Cerebellum (tissue), 4 donors: ENCODE measurements at places on chromosomes 5 and 9.

- peak; percentile 30 for DNase-seq
Measured at GRCh38 chr9:117407436-117408022, 7.3 kb downstream of the ASTN2 start.

DNA sequence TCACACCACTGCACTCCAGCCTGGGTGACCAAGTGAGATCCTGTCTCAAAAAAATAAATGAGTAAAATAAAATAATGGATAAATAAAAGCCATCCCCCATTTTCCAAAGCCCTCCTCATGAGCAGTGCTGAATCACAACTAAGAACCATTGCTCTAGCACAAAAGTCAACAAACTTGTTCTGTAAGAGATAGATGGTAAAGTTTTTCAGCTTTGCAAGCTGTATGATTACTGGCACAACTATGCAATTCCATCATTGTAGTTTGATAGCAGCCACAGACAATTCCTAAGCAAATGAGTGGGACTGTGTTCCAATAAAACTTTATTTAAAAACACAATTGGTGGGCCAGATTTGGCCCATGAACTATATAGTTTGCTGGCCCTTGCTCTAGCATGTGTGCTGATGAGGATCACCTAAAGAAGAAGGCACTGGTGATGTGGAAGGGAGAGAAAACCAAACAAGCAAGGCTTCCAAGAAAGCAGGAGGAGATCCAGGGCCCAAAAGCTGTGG lies 64.6 kb downstream of the NEURL1B start:
- no peak for DNase-seq

- peak; percentile 44 for DNase-seq
Measured at GRCh38 chr9:93058355-93059010, at the start of gene SUSD3. Gene SUSD3 (plus strand): TSS chr9:93058701. CDS start chr9:93058743, 42 bp downstream.

DNA sequence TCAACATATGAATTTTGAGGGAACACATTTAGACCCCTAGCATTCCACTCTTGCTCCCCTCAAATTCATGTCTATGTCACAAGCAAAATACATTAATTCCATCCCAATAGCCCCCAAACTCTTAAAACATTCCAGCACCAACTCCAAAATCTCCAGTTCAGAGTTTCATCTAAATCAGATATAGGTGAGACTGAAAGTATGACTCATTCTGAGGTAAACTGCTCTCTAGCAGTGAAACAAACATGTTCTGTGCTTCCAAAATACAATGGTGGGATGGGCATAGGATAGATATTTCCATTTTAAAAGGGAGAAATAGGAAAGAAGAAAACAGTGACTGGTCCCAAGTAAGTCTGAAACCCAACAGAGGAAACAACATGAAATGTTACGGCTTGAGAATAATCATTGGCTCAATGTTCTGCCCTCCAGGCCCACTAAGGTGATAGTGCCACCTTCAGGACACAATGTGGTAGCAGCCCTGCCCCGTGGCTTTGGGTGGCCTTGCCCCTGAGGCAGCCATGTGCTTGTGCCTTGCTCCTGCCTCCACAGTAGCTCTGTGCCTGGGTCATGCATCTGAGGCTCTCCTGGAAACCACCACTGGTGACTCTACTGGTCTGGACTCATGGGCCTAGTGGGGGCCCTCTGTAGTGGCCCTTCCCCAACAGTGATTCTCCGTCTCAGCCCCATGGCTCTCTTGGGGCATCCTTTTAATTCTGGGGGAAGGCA lies 36.4 kb upstream of the IPPK start:
- no peak for DNase-seq

- no peak for DNase-seq
Measured at GRCh38 chr9:138024831-138025291, 147.3 kb downstream of the CACNA1B start.

DNA sequence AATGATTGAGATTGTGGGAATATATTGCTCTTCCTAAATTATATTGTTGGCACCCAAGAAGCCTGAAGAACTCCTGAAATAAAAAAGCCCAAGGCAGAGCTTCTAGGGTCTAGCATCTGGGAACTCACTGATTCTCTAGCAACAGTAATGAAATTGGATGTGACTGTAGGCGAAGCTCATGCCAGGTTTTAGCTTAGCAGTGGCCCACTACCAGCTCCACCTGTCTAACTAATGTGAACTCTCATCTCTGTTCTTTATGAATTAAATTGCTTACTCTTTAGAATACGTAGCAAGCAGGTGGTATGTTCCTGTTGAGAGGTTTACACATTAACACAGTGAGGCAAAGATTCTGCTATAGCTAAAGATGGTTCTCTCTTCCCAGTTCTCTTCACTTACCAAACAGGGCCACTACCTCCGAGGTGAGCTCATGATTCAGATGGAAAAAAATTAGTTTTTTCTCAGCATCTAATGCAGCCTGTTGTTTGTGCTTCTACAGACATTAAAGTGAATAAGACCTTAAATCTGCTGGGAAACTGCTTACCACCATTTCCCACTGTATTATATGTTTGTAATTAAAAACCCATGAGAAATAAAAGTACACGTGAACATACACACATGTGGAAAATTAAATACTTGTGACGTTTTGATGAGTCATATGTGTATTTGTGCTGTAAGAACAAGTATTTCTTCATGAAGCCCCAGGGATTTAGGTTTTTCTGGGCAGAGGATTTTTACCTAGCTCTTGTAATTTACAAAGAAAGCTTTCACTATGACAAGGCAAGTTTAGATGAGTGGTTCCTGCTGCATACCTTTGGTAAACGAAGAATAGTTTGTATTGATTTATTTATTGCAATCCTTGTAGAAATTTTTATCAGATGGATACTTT lies 360.1 kb downstream of the KDM4C start:
- peak; percentile 39 for DNase-seq

DNA sequence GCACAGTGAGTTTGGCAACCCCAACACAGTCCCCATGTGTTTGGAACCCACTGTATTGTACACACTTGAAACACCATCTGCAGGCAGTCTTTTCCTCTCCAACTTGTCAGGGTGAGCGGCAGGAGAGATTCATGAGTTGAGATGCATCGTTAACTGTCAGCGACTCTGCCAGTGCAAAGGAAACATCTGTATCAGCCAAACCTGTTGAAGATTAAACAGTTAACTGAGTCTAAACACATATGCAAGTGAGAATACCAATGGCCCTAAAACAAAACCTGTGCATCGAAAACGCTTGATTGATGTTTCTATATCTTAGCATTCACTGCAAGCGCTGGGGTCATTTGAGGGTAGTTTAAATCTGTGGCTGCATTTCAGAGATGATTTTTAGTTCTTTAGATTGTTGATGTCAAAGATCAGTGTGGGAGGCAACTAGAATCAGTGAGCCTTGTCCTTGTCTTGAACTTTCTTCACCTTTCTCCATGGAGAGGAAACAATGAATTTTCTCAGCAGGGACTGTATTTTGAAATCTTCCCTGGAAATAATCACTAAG lies 41.3 kb upstream of the PAM start:
- DNase-seq: no peak

DNA sequence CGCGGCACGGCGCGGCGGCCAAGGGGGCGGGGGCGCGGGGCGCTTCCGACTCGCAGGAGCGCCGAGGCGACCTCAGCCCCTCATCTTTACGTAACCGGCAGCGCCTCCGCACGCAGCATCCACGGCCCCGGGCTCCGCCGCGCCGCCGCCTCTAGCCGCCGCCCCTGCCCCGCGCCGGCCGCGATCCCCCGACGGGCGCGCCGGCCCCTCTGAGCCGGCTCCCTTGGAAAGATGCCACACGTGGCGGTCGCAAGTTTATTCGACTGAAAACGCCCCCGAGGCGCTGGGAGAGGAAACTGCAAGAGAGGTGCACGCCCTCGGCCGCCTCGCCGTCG lies 1.0 kb downstream of the KLF9 start:
- peak; percentile 43 for DNase-seq

- DNase-seq: peak; percentile 61
Measured at GRCh38 chr9:137030538-137031527, 1.1 kb downstream of the FUT7 start.

DNA sequence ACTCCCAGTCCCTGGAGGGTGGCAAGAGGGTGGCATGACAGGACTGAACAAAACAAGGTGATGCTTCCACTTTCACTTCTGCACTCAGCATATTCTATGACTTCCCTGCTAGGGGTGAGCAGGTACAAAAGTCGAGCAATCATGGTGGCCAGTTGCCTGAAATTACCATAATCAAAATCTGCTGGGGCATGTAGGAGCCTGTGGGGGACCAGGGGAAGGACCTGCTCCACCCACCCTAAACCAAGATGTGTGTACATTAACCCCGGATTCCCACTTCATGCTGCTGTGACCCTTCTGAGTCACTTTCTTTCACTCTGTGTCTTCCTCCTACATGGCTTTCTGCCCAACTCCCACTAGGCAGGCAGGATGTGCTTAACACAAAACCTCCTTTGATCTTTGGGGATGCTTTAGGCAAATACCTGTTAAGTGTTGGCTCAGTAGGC lies 73.3 kb upstream of the PHF24 start:
- DNase-seq: no peak

- no peak for DNase-seq
Measured at GRCh38 chr5:78662323-78662722, 13.8 kb upstream of the LHFPL2 start.

DNA sequence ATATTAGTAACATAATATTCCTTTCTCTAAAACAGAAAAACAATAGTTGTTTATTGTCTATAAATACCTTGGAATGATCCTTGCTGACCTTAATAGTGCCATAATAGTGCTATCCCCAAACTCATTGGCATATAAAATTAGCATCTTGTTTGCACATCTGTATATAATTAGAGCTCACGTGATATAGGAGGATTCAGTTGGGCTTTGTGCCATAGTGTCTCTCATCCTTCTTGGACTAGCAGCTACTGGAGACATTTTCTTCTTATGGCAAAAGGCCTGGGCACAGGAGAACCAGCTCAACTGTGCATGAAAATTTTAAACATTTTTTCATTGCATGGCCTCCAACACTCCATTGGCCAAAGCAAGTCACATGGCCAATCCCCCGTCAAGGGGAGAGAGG lies 342.5 kb downstream of the SPATA31D1 start:
- DNase-seq: no peak

GRCh38 chr9:107368696-107369095 lies 85.6 kb downstream of the RAD23B start:
- DNase-seq: no peak

DNA sequence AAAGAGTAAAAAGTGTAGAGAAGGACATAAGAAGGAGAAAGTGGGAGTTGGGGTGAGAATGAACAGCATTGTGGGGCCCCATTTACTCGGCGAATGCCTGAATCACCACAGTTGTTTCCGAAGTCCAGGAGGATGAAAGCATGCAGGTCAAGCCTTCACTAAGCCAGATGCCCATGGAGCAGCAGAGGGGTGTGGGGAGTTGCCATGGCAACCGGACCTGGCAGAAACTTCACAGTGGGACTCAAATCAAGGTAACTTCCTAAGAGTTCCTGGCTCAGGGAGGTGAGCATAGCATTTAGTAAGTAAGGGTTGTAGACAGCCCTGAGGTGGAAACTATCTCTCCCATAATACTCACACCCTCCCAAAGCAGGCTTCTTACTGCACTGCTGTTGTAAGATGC lies 357.1 kb downstream of the TRIM32 start:
- DNase-seq: peak; percentile 47

GRCh38 chr5:78691084-78691960 lies 42.8 kb upstream of the LHFPL2 start:
- DNase-seq: no peak

DNA sequence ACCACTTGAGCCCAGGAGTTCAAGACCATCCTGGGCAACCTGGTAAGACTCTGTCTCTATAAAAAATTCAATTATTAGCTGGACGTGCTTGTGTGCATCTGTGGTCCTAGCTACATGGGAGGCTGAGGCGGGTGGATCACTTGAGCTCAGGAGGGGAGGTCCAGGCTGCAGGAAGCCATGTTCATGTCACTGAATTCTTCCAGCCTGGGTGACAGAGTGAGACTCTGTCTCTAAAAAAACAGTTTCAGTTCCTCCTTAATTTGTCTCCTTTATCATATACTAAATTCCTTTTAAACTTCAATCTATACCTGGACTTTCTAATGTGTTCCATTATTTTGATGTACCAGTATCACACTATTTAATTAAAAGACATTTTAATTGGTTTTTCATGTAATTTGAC lies 422.2 kb upstream of the TLE4 start:
- no peak for DNase-seq

DNA sequence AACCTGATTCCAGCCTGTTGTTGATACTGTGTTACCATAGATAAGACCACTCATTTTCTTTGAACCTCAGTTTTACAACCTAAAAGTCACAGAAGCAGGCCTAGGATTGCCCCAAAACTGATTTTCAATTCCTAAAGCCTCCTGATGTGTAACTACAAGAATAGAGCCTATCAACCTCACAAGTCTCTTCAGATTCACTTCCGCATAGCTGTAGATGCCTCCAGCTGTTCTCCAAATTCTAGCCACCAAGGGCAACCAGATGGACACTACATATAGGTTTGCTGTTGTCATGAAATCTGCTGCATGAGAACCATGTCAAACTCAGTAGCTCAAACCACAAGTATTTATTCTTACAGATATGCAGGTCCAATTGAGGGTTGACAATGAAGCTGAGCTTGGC lies 143.5 kb downstream of the SPATA31D1 start:
- no peak for DNase-seq

DNA sequence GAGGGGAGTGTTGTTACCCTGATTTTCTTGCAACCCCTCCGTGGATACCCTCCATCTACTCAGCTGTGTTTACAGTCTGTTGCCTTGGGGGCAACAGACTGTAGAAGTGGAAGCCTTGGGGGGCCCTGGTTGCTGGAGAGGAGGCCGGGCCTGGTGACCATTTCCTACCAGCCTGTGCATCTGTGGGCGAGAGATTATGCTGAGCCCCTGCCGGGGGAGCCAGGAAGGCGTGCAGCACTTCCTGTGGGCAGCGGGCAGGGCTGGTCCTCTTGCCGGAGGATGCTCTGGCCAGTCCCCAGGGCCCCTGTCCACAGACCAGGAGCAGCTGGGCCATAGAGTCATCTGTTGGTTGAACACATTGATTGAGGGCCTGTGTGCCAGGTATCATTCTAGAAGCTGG lies 11.1 kb downstream of the ERGIC1 start:
- DNase-seq: no peak

DNA sequence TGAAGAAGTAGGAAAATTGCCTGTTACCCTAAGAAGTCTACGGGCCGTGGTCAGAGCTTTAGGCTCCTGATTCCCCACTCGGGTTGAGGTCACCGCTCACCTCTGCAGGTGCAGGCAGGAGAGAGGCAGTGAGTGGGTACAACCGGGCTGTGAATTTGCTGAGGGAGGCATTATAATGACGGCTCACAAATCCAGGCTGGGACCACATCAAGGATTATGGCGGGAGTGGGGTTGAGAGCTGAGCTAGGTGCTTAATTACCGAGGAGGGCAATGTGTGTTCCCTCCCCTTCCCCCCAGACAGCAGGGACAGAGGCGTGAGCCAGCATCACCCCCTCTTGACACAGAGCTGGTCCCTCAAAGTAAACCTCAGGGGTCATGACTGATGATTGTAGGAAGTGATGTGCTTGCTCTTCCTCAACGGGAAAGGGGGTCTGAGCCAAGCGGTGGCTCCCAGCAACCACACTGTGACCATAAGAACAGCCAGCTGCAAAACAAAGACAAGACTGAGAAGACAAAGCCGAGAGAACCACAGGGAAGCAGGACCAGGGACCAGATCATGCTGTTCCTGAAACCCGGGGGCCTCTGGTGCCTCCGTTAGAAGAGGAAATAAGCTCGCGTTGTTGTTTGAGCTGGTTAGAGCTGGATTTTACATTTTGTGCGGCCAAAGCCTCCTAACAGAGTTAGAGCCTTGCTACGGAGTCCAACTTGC lies 77.7 kb downstream of the OLFM1 start:
- no peak for DNase-seq

GRCh38 chr5:39283231-39283818 lies 64.0 kb upstream of the FYB1 start:
- no peak for DNase-seq

- DNase-seq: no peak
Measured at GRCh38 chr5:96902876-96903275, 26.6 kb downstream of the ERAP2 start.
